ENCODE measurements at places on chromosomes 7 and 10.
A peak's percentile ranks its signal among the peaks of the same experiment; 100 is the strongest.

- DNase-seq, result peak; percentile 75
Measured at GRCh38 chr10:122062831-122063674, 74.1 kb downstream of the TACC2 start.

DNA sequence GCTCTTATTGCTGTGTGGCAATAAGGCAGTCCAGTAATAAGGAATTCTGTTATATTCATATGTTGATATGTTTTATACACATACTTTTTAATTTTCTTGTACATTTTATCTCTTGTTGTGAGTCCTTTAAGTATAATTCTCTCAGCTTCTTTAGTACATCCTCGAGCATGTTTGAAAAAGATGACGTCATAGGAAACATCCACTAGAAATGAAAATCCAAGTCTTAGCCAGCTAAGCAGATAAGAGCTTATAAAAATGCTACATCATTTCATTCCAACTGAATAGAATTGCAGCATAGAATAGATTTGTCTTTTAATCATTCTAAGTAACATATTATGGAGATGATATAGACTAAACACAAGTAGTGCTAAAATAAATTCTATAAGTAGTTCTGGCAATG is 283.7 kb upstream of the FZD1 start:
- DNase-seq, result no peak

GRCh38 chr10:78384049-78384431 is 350.4 kb downstream of the RPS24 start:
- no peak for DNase-seq

DNA sequence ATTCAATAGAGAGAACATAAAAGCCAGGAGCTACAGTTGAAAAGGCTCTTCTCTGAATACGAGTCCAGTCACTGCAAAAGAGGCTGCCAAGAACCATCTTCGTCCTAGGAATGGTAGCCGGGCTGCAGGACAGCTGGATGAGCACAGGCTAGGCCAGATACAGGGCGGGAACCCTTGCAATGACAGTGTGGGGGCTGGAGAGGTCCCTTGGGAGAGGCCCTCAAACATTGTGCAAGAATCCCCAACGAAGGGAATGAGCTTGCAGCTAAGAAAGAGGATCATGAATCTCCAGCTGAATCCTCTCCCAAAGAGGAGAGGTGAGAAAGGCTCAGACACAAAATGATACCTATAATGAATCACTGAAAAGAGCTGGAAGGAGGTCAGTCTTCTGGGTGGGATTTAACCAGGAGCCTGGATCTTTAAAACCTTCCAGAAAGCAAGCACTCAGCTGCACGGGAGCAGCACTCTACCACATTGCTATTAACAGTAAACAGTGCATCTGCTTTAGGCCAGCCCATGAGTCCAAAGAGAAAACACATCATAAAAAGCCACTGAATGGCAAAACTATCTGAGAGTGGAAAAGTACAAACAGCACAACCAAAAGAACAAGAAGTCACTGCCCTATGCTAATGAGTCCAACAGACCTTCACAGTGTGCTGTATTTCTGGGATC is 287.9 kb downstream of the TNS3 start:
- DNase-seq, result no peak

GRCh38 chr10:129277841-129278240 is 189.2 kb upstream of the MGMT start:
- DNase-seq, result no peak

DNA sequence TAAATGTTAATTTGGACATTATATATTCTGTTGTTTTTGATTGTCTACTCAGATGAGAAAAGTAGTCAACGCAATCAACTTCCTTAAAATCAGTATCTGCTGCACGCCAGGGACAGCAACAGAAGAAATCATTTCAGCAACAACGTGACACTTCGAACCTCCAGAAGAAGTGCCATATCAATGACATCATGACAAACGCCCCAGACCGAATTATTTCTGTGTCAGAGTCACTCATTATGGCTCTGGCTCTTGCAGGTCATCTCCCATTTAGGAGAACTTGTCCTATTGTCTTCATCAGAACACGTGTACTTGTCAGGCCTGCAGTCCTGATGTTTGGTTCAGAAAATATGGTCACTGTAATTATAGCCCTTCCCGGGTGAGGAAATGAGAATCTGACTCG is 276.3 kb downstream of the ADARB2 start:
- no peak for DNase-seq

DNA sequence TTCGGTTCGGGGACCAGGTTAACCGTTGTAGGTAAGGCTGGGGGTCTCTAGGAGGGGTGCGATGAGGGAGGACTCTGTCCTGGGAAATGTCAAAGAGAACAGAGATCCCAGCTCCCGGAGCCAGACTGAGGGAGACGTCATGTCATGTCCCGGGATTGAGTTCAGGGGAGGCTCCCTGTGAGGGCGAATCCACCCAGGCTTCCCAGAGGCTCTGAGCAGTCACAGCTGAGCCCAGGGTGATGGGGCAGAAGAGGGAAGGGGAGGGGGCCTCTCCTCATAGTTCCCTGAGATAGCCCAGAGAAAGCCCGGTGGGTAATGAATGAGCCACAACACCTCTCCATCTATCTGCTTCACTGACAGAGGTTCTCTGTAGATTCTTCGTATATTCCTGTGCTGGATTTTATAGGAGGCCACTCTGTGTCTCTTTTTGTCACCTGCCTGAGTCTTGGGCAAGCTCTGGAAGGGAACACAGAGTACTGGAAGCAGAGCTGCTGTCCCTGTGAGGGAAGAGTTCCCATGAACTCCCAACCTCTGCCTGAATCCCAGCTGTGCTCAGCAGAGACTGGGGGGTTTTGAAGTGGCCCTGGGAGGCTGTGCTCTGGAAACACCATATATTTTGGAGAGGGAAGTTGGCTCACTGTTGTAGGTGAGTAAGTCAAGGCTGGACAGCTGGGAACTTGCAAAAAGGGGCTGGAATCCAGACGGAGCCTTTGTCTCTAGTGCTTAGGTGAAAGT is 16.4 kb downstream of the PRSS2 start:
- DNase-seq, result no peak

- DNase-seq, result peak; percentile 14
Measured at GRCh38 chr10:34231441-34232180, 583.5 kb downstream of the PARD3 start.

DNA sequence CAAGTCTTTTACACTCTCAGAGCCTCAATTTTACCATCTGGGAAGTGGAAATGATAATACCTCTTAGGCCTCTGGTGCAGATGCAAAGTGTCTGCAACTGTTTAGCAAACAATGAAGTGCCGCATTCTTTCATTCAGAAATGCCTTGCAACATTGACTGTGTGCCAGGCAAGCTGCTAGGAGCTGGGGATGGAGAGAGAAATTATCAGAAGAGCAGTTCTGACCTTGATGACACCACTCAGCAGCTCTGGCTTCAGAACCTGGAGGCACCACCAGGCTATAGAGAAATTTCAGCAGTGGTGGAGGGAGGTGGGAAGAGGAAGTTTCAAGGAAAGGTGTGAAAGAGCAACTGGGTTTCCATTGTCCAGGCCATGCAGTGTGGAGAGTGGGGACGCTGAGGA is 78.1 kb upstream of the HABP2 start:
- DNase-seq, result peak; percentile 62

DNA sequence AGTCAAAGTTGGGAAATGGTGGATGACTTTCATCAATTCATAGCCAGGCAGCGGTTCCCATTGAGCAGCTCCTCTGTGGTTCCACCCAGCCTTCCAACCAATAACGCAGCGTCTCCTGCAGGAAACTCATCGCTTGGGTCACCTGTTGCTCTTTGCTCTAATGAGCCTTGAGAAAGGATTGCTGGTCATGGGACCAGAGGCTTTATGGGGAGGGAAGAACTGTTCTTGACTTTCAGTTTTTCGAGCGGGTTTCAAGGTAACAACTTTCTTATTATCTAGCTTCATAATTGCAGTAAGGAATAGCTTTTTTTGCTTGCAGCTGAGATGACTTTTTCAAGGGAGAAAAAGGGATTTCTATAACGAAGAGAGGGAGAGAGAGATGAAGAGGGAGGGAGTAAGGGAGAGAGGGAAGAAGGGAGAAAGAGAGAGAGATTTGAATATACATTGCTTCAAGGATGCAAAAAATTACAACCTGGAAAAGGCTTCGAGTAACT is 405 bp upstream of the ENTPD1 start:
- DNase-seq, result no peak

- DNase-seq, result peak; percentile 22
Measured at GRCh38 chr7:115087437-115087836, 165.5 kb downstream of the MDFIC start.

DNA sequence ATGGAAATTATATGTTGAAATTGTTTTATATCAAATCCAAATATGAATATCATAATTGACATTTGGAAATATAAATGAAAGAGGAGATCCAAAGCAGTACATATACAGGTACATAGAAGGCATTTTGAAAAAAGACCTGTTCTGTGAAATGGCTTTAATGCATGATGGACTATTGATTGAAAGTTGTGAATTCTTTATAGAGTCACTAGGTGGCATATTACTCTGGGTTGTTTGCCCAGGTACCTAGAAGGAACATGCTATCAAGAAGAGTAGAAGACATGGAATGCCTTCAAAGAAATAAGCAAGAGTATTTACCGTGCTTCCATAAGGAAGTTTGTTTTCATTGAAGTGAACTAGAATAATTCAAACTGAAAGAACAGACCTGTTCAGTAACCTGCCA is 160.0 kb upstream of the ANK3 start:
- DNase-seq, result no peak

DNA sequence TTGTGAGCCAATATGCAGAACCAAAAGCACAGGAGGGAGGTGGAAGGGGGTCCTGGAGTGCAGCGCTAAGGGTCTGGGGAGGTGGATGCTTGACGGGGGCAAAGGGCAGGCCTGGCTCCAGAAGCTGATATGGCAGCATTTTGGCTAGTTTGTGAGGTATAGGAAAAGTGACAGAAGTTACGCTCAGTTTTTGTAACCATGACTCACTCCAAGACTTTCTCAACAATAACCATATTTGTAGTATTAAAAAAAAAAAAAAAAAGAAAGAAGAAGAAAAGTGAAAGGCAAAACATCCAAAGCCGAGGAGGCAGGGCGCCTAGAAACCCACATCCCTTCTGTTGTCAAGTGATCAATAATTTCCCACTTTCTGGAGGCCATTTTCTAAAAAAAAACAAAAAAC is 92.3 kb downstream of the RNF216 start:
- DNase-seq, result no peak

DNA sequence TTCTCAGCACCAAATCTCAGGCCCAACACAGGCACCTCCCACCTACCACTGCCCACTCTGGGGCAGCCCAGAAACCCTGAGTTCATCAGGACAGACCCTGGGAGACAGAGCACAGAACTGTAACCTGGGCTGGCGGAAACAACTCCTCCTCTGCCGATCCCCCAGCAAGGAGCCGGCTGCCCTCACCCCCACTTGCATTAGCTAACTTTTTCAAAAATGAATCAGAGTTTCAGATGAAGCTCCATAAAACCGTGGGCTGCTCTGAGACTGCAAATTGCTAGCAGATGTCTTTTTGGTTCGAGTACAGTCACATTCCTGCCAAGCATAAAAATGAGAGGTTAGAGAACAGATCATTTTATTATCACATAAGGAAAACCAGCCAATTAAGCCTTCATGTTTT is 93.4 kb upstream of the PARD3 start:
- DNase-seq, result peak; percentile 46

DNA sequence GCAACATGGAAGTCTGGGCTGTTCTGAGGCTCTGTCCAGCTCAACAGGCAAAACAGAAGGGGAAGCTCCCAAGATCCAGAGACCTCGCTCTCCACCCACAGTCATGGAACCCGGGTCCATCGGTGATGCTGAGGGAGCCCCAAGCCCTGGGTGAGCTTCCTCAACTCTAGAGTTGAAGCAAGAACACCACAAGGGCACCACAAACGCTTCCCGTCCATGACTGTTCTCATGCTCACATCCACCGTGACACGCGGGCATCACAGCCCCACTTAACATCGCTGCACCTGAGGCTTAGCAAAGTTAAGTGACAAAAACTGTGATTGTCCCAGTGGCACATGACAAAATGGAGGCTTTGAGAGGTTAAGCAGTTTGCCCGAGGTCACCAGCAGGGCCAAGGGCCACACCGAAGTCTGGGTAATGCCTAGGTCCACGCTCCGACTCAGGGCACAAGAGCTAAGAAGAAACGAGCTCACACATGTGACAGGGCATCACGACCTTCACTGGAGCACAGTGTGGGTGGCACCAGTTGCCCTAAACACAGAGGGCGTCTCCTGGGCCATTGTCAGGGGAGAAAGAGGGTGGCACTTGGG is 110.6 kb downstream of the OAT start:
- DNase-seq, result no peak

DNA sequence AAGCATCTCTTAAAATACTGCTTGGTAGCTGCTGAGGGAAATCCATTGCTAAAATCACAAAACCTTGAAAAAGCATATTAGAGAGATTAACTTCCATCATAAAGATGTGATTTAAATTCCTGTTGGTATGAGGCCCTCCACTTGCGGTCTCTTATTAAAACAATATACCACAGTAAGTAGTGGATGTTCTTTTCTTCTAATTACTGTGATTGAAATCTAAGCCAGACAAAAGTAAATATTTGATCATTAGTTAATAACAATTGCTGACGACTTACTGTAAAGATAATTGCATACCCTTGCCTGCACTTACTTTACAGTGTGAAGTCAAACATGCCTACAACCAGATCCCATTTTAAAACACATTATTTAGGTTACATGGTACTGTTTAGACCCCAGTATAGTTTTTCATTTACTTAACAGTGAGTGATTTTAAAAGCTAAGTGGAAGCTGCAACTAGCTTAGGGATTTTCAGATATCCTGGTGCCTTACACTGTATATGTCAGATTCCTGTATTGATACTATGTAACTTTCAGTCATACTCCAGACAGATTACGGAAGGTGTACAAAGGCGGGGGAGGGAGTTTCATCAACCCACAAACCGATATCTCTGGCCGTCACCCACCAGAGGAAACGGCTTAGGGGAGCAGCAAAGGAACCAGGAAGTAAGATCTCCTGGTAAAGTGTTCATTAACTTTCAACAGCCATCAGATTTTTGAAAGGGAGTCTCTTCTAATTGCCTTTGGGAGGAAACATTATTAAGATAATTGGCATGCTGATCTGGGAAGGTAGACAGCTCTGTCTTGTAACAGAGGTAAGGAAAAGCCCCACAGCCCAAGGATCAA is 986 bp downstream of the NRP1 start:
- DNase-seq, result no peak

- no peak for DNase-seq
Measured at GRCh38 chr7:24907311-24907886, 72.6 kb downstream of the OSBPL3 start.

GRCh38 chr10:57785068-57785467 is 482.6 kb downstream of the IPMK start:
- DNase-seq, result no peak

DNA sequence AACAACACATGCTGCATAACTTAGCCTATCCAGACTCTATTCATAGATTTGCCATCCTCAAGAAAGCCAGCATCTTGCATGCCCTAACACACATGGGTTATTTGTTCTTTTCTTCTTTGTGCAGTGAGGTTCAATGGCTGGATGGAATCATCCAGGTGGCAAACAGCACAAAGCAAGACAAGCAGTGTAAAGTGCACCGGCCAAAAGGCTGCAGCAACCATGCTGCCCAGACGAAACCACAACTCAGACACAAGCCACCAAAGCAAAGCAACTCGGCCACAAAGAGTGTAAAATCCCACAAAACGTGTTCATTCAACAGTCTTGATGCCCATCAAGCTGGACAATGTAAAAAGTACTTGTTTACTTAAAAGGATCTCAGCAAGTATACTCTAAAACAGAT is 76.9 kb downstream of the PIP4K2A start:
- no peak for DNase-seq

Data from skin of body (tissue), 3 donors.